ENCODE measurements at places on chromosomes 16 and 17.

DNA sequence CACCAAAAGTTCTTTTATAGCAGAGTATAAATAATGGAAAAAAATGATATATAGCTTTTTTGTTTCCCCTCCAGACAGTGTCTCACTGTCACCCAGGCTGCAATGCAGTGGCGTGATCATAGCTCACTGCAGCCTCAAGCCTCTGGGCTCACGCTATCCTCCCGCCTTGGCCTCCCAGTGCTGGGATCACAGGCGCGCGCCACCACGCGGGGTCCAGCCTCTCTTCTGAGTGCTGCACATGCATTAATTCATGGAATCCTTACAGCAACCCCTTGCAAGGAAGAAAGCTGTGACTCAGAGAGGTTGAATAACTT, 18.0 kb upstream of the ZNF629 start:
- DNase-seq: no peak

GRCh38 chr17:19019041-19019941, 14.7 kb upstream of the FAM83G start:
- no peak for DNase-seq

DNA sequence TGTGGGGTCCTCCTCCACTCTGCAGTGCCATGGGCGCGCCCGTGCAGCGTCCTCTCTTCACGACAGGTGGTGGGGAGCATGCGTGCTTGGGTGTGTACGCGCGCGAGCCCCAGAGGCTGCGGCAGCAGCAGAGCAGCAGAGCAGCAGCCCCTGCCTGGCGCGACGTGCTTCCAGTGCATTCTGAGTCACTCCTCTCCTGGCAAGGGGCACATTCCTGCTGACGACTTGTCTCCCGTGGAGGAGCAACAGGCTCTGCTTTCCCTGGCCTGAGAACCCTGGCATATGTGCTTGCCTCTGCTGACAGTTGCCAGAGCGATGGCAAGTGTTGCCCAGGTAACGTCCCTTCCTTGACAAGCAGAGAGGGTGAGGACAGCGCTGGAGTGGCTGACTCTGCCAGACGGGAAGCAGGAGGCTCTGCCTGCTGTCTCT, 133.8 kb upstream of the PLCG2 start:
- no peak for DNase-seq

DNA sequence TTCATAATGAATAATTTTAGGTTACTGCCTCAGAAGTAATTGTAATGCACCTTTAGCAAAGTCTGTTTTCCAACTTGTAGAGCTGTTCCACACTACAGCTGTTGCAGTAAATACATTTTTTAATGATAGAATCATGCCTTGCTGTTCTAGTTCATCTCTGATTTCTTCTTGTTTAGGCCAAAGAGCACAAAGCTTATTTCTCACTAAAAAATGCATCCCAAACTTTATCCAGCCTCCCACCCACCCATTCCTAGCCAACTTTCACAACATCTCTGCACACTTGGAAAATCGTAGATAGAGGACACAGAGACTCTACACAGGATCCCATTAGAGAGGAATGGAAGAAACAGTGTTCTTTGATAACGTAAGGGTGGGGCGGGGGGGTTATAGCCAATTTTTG, 252.2 kb upstream of the DYNLRB2 start:
- DNase-seq: no peak

GRCh38 chr17:69357701-69358100, 30.8 kb upstream of the ABCA5 start:
- DNase-seq: no peak

DNA sequence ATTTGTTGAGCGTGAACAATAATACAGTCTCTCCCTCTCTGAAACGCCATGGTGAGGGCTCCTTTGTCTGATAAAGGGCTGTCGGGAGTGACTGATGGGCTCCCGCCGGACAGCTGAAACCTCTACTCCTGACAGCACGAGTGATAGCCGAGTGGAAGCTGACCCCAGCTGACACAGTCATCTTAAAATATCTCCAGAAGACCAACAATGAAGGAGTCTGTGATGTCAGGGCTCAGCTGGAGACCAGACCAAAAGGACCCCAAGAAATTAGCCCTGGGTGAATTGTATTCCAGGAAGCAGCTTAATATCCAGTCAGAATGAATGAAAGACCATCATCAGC, 22.4 kb downstream of the CCDC182 start:
- DNase-seq: no peak

DNA sequence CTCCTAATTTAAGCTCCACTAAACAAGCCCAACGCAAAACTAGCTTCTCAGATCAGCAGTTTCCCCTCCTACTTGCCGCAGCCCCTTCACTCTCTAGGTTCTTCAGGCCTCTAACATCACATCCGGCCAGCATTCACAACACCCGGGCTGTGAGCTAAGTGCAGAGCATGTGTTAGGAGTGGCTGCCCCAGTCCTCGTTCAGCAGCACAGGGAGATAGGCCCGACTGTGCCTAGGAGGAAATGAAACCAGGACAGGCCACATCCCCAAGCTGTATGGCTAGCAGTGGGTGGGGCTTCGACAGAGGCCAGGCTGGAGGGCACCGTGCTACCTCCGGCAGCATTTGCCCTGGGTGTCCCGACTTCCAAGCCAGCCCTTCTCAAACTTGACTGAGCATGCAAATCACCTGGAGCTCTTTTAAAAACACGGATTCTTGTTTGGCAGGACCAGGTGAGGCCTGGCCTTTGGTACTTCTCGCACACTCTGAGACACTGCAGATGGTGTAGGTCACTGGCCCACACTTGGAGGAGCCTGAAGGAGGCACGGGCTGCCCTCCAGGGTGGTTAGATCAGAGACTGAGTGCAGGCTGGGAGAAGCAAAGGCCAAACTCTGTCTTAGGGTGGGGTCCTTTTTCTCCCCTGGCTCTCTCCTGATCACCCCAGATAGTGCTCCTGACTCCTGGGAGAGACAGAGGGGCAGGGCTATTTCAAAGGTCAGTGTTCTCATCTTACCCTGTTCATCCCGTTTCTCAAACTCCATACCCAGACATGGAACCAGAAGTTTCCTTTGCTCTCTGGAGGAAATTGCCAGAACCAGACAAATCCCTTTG, 202.0 kb downstream of the C16orf78 start:
- no peak for DNase-seq

GRCh38 chr17:64217249-64217691, 45.8 kb downstream of the TEX2 start:
- DNase-seq: no peak

DNA sequence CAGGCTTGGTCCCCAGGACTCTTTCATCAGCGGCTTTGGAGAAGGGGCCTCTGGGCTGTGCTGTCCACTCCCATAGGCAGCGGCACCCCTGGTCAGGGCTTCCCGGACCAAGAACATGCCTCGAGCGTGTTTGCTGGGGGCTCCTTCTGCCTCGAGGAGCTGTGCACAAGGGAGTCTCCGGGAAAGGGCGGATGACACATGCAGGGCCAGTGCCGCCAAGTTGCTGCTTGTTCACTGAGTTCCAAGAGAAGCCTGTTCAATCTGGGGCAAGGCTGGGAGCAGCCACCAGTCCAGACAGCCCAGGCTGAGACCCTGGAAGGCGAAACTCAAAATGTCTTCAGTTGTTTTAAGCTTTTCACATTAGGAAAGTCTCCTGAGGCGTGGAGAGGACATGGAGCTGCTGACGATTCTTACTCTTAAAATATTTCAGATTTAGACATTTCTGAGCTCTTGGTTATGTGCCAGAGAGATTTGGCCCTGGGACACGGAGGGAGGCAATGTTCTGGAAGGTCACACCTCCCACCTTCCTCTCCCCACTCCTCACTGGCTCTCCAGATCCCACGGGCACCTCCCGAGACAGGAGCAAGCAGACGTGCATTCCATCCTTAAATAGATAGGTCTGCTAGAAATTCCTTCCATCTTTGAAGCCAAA, 84.5 kb upstream of the ZNF469 start:
- no peak for DNase-seq

DNA sequence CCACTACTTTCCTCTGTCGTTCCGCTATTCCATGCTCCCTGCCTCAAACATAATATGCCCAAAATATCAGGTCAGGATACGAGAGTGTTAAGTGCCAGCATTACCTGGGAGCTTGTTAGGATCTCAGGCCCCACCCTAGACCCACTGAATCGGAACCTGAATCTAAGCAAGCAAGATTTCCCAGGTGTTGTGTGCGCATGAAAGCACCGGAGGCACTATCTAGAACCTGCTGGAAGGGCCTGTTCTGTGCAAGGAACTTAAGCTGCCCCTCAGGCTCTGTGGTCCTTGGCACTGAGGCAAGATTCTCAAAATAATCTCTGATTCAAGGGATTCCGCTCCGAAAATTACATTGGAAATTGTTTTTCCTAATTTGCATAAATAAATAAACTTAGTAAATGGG, 107.7 kb upstream of the NOL11 start:
- DNase-seq: no peak

DNA sequence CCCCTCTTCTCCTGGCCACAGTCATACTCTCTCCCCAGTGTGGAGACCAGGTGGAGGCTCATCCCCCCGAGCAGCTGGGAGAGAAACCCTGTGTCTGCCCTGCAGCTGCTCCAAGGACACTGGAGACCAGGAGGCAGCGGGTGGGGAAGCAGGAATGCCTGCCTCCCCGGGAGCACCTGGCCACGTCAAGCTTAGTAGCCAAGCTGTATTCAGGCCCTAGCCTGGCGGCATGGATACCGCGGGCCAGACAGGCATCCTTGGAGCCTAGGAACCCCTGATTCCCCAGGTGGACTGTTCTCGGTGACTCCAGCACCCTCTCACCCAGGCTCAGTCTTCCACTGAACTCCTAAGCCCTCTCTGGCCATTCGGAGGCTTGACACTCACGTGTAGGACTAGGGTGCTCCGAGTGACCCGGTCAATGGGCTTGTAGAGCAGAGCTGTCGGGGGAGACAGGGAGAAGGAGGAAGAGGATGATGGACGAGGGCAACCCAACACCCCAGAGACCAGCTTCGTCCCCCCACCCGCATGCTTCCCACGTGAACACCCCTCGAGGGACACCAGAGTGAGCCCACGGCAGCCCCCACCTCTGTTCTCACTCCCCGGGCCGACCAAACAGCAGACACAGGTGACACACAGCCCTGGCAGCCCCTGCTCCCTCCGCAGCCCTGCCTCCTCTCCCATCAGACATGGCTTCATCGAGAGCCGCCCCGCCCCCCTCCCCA, 76.5 kb downstream of the TIMM22 start:
- DNase-seq: no peak

- no peak for DNase-seq
Observed at GRCh38 chr17:38910325-38910724, 15.1 kb upstream of the LASP1NB start.

GRCh38 chr17:45225051-45225700, 3.5 kb downstream of the FMNL1 start:
- DNase-seq: peak; percentile 41
